ENCODE measurements at places on chromosomes 5 and 9. TPM values are rescaled to one million over a fixed set of nuclear protein-coding genes. Genes with fewer than 3 reads are reported as not detected.

- DNase-seq, result no peak
Measured at GRCh38 chr9:126676685-126677143, 63.0 kb downstream of the LMX1B start.

GRCh38 chr5:6003040-6003825 is 375.1 kb downstream of the MED10 start:
- no peak for DNase-seq

Gene FER
- total RNA-seq, result 7.3 TPM

DNA sequence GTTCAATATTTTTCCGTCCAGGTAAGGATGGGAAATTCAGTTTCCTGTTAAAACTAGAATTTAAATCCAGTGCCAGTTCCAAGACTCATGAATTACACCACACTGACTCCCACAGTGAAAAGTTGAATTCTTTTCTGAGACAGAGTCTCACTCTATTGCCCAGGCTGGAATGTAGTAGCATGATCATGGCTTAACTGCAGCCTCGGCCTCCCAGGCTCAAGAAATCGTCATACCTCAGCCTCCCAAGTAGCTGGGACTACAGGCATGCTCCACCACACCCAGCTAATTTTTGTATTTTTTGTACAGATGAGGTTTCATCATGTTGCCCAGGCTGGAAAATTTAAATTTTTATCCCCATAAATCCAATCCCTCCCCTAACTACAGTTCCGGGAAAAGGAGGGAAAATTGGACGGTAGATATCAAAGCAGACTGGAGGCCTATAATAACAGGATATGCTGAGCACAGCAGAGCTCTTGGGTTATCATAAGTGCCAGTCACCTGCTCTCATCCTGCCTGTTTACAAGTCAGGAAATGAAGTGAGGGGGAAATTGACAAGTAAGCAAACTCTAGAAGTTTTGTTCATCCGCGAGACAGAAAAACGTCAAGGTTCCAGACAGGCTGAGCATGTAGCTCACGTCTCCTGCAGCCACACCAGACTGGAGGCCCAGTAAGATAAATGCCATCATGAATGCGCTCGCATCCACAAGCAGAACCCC is 105.7 kb downstream of the UGCG start:
- no peak for DNase-seq

Gene ASPN
- not detected for total RNA-seq

- no peak for DNase-seq
Measured at GRCh38 chr5:165029099-165029870, 1523.9 kb downstream of the MAT2B start.

GRCh38 chr9:8338767-8339510 is 539.4 kb upstream of the DMAC1 start:
- no peak for DNase-seq

Gene RANBP3L
- not detected for total RNA-seq

Gene APBA1
- total RNA-seq, result 0.98 TPM

Gene C9orf153
- 0.41 TPM for total RNA-seq

Gene MARCOL
- total RNA-seq, result not detected

Gene GRXCR2
- not detected for total RNA-seq

DNA sequence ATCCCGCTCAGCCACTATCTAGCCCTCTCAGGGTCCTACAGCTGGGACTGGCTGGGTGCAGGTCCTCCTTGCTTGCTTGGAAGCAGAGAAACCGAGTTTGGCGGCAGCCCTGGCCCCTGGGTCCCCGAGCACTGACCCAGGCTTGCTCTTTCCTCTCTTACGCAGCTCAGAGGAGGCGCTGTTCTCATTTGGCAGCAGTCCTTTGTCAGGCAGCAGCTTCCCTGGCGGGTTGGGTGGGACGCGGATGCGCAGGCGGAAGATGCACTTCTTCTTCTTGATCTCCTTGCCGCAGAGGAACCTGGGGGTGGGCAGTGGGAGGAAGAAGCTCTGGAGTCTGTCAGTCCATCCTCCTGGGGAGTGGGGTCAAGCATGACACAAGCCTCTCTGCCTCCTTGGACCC is 14.5 kb downstream of the PHF19 start:
- no peak for DNase-seq

GRCh38 chr9:36123515-36123914 is 13.0 kb upstream of the GLIPR2 start:
- DNase-seq, result no peak

DNA sequence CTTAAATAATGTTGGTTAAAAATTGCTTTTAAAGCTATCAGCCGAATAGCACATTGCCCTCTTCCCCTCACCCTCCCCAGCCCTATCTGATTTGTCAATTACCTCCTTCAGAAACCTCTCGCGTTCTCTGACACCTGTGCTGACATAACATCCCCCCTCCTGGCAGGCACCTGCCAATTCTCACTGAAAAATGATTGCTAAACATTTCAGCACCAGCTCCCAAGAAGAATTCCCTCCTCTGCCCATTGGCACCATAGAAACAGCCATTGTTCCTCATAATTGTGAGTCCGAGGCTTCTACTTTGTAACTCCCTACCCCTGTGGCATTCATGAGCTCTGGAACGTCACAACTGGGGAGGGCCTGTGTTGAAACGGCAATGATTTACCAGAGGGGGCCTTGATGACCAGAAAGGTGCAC is 20.2 kb downstream of the CDH6 start:
- DNase-seq, result no peak

Gene TMEM215
- total RNA-seq, result not detected

DNA sequence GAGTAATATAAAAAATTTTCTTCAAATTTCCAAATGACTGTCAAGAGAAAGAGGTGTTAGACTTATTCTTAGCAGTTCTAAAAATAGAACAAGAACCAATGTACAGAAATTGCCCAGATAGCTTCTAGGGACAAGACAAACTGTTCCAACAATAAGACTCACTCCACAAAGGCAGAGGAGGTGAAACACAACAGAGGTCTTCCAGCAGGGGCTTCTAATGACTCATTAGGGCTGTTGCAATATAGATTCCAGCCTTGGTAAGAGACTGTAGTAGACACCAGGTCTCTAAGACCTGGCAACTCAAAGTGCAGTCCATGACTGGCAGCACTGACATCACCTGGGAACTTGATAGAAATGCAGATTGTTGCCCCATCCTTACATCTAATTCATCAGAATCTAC is 134.6 kb upstream of the VLDLR start:
- DNase-seq, result no peak

- DNase-seq, result no peak
Measured at GRCh38 chr5:102421647-102422046, 77.2 kb downstream of the SLCO6A1 start.

- no peak for DNase-seq
Measured at GRCh38 chr5:161261668-161262323, 284.7 kb downstream of the GABRB2 start.

DNA sequence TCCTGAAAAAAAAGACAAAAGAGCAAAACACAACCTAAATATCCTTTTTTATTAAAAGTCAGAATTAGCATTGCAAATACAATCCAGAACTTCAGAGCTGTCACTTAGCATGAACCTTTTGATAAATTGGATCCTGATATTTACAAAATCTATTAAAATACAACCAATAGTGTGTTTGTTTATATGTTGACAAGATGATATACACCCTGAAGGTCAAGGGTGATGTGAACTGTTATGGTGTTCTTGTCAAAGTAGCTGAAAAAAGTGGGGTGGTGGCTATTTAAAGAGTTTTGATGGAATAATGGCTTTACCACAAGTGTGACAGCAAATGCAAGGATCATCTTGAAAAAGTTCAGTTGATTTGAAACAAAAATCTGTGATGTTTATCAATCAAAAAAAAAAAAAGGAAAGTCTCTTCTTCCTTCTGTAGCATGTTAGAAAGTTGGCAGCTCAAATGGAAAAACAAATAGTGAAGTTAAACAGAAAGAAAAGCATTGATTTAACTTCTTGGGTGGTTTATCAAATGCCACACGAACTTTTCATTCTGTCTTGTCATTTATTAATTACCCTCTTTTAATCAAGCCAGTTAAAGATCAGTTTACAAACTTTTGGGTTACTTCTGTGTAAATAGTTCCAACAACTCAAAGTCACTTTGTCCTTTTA is 44.5 kb downstream of the PRDM6 start:
- no peak for DNase-seq

- no peak for DNase-seq
Measured at GRCh38 chr5:133470841-133471240, 141.5 kb downstream of the FSTL4 start.

Gene NMUR2
- total RNA-seq, result not detected

DNA sequence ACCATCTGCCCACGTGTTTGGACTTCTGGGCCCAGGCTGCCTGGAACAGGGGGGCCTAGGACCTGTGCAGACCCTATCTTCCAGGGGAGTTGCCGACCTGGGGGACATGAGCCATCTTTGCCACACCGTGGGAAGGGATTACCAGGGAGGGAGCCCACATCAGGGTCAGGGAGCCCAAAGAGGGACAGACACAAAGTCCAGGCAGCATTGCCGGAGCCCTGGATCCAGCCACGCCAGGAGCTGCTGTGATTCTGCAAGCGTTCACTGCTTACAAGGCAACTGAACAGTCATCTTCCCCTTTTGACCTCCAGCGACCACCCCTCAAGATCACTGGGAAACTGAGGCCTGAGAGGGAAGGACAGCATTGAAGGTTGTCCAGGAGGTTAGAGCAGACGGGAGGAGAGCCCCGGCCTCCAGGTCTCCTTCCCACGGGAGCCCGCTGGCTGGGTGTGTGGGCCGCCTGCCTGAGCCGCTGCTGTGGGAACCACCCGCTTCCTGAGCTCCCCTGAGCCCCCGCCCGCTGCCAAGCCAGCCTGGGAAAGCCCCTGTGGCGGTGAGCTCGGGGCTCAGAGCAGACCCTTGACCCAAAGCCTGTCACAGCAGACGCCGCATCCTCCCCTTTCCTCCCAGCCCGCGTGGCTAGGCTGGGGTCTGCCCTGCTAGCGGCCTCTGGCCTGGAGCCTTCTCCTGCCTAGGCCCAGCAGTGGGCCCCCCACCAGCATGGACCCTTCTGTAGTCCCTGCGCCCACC is 17.1 kb upstream of the NOTCH1 start:
- no peak for DNase-seq

GRCh38 chr9:93996863-93997262 is 41.7 kb upstream of the BARX1 start:
- DNase-seq, result no peak

GRCh38 chr5:151024440-151025249 is 4.3 kb downstream of the GPX3 start:
- DNase-seq, result no peak

DNA sequence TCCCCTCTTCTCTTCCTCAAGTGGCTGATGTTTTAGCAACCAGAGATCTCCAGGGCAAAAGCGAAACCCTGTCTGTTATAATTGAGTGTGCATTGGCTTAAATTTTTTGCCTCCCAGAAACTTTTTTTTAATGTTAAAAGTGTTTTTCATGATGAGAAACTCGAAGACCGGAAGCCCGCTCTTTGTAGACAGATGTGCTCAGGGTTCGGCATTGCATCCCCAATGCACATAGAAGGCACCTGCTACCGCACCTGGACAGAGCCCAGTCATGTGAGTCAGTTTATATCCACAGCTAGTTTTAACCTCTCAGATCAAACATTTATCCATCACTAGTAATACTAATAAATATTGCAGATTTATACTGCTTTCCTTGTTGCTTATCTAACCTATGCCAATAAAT is 19.5 kb upstream of the NADK2 start:
- DNase-seq, result no peak

DNA sequence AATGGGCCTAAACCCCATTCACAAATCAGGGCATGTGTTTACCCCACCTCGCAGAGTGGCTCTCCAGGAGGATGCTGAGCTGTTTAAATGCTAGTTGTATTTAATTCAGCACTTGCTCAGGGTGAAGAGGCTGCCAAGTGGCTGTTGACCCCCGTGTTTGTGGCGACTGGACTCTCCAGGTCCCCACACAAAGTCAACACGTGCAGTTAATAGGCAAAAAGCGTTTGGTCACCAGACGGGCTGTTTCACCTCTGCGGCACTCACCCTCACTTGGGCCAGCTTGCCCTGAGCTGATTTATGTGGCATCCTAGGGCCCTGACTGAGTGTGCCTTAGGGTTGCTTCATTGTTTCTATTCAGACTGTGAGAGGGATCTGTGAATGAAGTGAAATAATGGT is 152.3 kb downstream of the GAS1 start:
- DNase-seq, result no peak

Gene SUSD1
- total RNA-seq, result 6.4 TPM

DNA sequence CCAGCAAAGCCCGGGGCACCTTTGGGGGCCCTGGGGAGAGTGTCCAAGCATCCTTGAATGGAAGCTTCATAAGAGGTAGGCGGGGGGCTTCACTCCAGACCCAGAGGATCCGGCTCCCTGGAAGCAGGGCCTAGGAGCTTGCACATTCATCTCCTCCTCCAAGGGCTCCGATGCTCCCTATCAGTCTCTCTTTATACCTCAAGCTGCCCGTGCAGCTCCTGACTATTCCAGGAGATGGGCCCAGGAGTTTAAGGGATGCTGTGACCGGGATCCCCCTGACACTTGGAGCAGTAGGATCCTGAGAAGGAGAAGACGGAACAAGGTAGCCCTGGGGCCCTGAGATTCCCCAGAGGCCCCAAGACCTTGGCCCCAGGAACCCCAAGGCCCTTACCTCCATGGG is 25.9 kb downstream of the CSF1R start:
- no peak for DNase-seq

DNA sequence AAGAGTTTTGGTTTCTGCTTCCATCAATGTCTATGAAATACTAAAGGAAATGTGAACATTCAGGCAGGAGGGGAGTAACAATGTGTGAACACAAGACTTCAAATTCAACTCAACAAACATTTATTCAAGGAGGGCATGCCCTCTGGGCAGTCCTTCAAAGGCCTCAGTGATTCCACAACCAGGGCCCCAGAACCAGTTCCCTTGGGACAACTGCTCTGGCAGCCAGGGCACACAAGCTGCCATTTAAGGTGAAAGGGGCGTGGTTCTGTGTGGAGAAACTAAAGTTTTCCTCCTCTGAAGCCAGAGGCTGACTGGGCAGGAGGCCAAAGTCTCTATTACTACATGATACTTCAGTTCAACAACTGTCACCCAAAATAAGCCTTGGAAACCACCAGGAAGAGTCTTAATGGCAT is 3.2 kb downstream of the RBM18 start:
- DNase-seq, result no peak

Gene IL4
- total RNA-seq, result 21.6 TPM

GRCh38 chr5:169875091-169875728 is 105.1 kb downstream of the INSYN2B start:
- no peak for DNase-seq

DNA sequence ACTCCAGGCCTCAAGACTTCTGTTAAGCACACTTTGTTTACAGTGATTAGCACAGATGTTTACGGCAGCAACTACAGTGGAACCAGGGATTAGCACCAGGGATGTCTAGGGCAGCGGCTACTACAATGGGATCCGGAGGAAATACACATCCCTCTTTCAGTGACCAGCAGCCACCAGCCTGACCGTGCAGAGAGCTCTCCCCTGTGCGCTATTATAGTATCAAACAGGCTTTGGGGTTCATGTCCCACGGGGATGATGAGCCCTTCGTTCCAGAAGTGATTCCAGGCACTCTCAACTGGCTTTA is 21.5 kb downstream of the GFPT2 start:
- no peak for DNase-seq

DNA sequence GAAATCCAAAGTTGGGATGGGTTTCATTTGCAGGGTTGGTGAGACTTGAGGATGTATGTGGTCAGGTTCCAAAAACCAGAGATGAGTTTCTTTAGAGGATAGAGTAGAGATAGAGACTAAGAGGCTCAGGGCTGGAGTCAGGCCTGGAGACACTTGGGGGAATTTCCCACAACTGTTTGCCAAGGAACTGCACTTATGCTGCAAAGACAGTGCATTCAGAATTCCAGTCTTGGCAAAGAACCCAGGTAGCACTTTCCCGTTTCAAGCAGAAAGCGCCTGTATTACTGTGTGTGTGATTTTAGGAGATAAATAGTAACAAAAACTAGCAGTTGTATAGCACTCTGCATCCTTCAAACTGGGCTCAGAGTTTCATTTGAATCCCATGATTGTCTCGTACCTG is 55.4 kb downstream of the SNCAIP start:
- no peak for DNase-seq

Gene HMMR
- 40.3 TPM for total RNA-seq
